ENCODE measurements at places on chromosomes 1 and 21.
A peak's percentile ranks its signal among the peaks of the same experiment; 100 is the strongest.

DNA sequence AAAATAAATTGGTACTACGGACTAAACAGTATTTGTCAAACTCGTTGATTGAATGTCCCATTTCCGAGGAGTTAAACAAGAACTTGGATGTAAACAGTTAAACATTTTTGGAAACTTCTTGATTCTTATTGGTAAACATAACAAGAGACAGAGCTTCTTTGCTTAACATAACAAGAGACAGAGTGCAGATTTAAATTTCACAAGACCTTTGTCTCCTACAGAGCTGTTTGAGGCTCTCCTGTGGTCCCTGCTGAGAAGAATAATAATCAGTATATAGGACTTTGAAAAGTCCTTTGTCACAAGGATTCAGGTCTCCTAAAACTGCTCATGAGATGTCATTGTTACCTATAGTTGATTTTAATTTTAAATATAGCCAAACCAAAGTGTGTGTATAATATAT is 170.6 kb upstream of the C21orf91 start:
- no peak for DNase-seq

DNA sequence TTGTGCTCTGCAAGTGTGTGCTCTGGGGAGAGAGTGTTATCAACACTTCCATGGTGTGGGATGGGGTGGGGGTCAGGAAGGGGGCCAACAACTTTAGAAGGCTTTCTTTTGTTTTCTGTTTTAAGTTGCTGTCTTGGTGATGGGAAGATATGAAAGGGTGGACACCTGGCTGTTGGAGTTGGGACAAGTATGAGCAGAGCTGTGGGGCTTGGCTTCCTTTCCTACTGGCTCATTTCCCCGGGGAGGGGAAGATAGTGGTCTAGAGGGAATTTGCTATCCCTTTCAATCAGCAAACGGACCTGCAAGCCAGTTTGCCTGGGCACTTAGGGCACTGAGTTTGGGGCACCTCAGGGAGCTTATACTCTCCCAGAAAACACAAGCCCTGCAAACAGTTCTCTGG is 19.2 kb downstream of the IER5 start:
- DNase-seq, result no peak

DNA sequence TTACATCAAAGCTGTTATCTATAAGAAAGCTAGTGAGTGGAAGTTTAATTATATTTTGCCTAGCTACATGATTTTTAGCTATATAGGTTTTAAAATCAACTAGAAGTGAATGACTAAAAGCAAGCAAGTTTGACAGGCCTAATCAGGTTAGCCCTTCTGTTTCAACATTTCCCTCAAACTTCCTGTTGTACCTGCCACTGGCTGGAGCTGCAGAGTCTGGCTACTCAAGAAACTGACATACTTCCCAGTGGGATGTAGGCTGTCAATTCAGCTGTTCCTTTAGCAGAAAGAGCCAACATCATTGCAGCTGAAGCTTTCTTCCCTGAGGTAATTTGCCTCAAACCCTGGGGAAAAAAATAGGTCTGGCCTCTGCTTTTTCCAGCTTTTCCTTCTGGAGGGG is 87.1 kb upstream of the TNR start:
- no peak for DNase-seq

- no peak for DNase-seq
Measured at GRCh38 chr1:23251812-23252211, 34.5 kb upstream of the HTR1D start.

DNA sequence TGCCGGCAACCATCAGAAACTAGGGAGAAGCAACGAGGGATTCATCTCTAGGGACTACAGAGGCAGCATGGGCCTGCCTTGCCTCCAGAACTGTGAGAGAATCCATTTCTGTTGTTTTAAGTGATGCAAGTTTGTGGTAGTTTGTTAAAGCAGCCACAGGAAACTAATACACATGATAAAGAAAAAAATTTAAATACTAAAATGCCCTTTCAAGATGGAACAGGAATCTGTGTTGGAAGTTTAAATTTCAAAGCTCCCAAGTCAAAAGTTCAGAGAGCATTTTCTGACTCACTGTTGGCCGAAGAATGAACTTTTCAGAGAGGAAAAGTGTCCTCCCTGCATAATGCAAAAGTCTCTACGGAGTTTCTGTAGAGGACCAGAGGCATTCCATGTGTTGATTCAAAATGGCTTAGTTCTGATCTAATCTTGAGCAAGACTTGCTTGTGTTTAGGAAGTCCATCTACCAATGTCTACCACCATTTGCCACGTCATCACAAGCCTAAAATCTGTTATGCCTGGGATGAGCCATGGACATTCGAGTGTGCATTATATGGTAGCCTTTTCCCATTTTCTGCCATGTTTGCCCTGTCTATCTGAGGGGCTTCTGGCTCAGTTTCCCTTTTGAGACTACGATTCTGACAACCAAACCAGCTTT is 22.4 kb upstream of the ARHGAP29 start:
- DNase-seq, result no peak

DNA sequence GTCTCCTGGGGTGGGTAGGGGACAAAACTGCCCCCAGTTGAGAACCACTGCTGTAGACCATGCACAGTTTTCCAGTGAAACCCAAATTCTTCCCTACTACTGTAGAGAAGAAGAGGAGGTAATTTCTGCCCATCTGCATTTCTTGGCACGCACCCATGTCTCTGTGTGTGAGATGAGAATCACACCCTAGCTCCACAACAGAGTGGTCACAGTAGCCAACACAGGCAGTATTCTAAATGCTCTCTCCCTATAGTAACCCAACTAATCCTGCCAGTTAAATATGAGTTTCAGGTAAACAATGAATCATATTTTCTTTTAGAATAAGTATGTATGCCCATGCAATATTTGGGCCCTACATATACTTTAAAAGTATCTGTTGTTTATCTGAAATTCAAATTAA is 1.2 kb upstream of the CAPN2 start:
- DNase-seq, result no peak

- DNase-seq, result no peak
Measured at GRCh38 chr1:155962599-155963211, 15.6 kb downstream of the ARHGEF2 start.

- no peak for DNase-seq
Measured at GRCh38 chr1:165531021-165531420, 12.8 kb upstream of the LRRC52 start.

DNA sequence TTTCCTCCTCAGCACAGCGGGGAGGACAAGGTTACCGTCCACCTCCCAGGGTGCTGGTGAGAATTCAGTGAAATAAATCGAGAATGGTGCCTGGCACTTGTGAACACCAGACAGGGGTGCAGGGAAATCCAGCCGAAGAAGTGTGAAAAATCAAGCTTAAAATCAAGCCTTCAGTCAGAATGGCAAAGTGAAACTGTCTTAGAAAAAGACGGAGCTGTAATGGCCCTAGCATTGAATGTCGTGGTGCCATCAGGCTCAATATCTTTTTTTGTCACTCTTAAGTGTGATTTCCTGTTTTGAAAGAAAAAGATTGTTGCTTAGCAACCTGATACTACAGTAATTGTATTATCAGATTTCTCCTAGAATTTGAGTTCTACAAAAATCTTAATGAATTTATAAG is 22.1 kb downstream of the EDARADD start:
- no peak for DNase-seq

DNA sequence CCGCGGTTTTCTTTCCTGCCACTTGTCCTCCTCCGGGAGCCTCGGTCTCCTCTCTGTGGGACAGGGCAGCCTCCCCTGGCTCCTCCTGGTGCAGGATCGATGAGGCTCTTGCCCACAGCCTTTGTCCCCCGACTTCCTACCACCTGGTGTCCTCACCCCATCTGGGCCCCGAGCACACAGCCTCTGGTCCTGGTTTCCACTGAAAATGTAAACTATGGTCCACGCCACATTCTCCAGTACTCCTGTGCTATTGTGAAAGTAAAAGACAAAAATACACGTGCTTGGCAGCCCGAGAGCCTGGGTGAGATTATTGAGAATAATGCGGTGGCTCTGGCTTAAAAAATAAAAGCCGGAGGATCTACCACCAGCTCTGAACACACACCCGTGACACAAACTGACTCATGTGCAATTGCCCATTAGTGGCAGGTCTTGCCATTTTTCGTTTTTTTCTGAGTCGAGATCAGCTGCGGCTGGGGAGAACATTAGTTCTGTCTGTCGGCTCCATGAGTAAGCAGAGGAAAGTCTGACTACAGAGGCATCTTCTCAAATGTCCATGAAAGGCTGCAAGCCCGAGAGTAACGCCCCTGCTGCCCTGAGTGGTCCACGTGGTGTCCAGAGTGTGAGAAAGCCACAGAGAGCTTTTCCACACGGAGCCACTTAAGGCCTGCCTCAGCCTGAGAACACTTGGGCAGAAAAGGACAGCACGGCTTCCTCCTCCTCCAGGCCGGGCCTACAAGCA is 5.7 kb upstream of the COL6A2 start:
- DNase-seq, result no peak

DNA sequence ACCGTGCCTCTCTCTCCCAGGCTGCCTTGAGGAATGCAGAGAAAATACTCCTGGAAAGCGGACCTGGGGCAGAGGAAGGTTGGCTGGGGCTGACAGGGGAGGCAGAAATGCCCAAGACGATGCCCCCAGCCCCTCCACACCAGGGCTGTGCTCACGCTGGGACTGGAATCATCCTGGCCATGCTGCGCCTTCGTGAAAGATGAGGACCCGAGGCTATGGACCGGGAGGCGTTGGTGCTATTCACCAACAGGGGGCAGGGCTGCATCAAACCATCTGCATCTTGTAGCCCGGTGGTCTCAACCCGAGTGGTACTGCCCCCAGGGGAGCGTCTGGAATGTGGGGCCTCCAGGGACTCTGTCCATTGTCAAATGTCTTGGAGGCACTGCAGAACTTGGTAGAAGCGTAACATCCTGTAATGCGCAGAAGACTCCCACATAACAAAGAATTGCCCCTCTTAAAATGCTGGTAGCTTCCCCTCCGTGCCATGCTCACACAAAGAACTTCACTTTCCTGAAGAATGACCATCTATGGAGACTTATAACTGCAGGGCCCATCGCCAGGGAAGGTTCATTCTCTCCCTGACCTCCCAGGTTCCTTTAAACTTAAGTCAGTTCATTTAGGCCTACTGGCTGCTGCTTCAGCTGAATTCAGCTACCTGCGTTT is 251.2 kb downstream of the RRAGC start:
- peak; percentile 49 for DNase-seq

- no peak for DNase-seq
Measured at GRCh38 chr1:157725221-157725577, 24.6 kb upstream of the FCRL3 start.

- no peak for DNase-seq
Measured at GRCh38 chr1:90083995-90084394, 89.1 kb downstream of the ZNF326 start.

- no peak for DNase-seq
Measured at GRCh38 chr1:89670163-89670562, 37.2 kb downstream of the LRRC8C start.

DNA sequence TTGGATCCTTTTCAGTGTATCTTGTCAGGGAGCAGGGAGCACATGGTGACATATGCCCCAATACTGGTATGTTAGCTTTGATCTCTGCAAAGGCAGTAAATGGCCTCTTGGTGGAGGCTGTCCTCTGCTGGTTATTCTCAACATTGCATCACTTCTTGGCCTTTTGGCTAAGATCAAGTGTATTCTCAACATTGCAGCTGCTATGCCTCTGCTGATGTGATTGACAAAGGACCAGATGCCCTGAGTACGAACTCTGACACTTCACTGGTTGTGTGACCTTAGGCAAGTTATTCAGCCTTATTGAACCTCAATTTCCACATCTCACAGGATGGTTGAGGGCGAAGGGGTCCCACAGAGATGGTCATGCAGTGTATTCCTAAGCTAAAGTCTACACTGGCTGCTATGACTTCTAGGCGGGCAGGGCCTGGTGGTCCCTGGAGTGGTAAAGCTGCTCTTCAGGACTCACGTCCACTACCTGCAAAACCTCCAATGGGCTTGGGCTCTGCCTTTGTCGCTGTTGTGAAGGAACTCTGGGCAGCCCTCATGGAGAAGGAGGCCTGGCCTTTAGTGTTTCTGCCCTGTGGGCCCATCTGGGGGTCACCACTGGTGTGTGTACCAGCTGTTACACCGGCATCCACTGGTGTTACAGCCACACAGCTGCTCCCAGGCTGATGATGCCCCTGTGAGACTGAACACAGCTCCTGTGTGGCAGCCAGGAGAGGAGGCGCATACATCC is 64.8 kb downstream of the DNTTIP2 start:
- DNase-seq, result peak; percentile 44

- peak; percentile 28 for DNase-seq
Measured at GRCh38 chr1:110210604-110211495, 736 bp downstream of the KCNC4 start.

GRCh38 chr1:170583186-170583585 is 51.2 kb downstream of the GORAB start:
- DNase-seq, result no peak
